ENCODE measurements at places on chromosomes 6 and 20.

DNA sequence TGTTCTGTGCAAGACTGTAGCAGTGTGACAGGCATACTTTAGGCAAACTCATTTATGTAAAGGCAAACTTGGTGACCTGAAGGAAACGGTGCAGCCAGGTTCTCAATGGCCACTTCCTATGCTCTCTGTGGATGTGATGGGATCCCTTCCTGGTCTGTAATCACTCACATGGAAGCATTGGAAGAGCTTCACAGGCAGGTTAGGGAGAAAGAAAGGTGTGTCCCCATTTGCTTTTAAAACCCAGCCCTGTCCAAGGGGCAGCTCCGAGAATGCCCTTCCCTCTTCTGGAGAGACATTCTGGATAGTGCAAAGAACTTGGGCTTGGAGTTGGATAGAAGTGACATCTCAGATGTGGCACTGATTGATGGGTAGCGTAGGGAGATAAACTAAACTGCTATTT is 28.1 kb downstream of the CEP43 start:
- DNase-seq = no peak

DNA sequence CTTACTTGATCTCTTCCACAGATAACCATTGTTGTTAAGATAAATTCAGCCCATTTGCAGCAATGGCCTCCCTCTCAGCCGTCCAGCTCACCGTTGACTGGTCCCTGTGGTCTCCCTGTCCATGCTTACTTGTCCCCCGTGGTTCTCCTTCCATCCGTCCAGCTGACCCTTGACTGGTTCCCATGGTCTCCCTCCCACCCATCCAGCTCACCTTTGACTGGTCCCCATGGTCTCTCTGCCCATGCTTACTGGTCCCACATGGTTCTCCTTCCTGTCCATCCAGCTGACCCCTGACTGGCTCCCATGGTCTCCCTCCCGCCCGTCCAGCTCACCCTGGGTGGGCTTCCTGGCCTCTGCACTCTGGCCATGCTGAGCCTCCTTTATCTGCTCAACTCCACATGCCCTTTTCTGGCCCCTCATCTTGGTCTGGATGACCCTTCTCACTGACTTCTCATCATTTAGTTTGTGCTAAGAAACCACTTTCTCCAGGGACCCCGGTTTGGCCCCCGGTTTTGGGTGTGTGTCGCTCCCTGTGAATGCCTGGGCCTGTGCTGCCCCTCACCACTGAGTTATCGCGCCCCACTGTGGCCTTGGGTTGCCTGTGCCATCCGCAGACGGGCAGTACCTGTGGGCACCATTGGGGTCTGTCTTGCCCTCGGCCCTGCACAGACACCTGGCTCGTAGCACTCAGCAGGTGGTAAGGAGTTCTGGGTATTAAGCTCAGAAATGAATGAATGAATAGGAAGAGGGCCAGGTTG is 146.4 kb downstream of the ERMARD start:
- DNase-seq = no peak

- peak; percentile 51 for DNase-seq
Observed at GRCh38 chr6:129498541-129498940, 211.4 kb downstream of the ARHGAP18 start.

- DNase-seq = no peak
Observed at GRCh38 chr6:86016077-86016476, 373.4 kb upstream of the SYNCRIP start.

- DNase-seq = no peak
Observed at GRCh38 chr6:30349421-30350177, 4.6 kb downstream of the RPP21 start.

DNA sequence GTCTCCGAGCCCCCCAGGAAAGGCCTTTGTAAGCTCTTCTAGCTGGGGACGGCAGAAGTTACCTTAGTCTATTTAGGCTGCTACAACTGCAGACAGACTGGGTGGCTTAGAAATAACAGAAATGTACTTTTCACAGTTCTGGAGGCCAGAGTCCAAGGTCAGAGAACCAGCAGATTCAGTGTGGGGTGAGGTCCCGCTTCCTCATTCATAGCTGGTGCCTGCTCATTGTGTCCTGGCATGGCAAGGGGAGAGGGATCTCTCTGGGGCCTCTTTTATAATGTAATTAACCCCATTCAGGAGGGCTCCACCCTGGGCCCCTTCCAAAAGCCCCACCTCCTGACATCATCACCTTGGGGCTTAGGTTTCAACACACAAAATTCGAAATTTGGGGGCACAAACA is 315.1 kb downstream of the CDH4 start:
- DNase-seq = no peak

DNA sequence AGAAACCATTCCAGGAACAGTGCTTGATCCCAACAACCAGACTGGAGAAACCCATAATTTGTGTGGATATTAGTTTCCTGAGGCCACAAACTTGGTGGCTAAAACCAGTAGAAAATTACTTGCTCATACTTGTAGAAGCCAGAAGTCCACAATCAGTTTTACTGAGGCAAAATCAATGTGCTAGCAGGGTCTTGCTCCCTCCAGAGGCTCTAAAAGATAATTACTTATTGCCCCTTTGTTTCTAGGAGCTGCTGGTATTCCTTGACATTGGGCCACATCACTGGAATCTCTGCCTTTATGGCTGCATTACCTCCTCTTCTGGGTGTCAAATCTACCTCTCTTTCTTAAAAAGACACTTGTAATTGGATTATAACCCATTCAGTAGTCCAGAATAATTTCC is 142.2 kb upstream of the SAMD5 start:
- DNase-seq = no peak

DNA sequence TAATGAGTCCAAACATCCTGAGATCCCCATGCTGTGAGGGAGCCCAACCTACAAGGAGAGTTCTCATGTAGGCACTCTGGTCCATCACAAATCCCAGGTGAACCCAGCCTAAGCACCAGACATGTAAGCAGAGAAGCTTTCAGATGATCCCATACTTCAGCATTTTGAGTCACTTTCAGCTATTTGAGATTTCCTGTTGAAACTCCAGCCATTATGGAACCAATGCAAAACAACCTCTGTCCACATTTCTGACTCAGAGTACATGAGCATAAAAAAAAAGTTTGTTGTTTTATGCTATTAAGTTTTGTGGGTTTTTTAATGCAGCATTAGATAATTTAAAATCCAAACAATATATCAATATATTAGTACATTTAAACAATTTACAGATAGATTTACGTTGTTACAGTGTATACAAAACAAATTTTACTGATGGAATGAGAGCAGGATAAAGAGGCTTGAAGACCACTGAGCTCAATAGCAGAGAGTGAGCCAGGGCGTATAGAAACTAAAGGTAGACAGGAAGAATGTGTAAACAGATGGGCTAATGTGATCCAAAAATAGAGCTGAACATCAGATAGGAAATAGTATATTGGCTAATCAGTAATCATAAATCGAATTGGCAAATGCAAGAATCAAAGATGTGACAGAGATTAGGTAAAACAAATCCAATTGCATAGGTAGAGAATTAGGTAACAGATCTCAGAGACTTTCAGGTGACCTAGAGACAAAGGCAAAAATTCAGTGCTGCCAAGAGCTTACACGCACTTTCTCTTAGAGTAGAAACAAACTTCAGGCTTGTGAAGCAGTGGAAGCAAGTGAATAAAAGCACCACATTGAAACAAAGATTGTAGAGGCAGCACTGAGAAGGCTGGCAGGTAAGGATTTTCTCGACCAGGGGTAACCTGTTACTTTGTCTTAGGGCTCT is 36.2 kb upstream of the PLCB1 start:
- DNase-seq = peak; percentile 38

- peak; percentile 34 for DNase-seq
Observed at GRCh38 chr6:7590918-7591302, 912 bp downstream of the SNRNP48 start.

- no peak for DNase-seq
Observed at GRCh38 chr6:62286470-62286843, 432 bp upstream of the KHDRBS2 start.

- no peak for DNase-seq
Observed at GRCh38 chr6:130713144-130713543, 114.1 kb upstream of the SMLR1 start.

DNA sequence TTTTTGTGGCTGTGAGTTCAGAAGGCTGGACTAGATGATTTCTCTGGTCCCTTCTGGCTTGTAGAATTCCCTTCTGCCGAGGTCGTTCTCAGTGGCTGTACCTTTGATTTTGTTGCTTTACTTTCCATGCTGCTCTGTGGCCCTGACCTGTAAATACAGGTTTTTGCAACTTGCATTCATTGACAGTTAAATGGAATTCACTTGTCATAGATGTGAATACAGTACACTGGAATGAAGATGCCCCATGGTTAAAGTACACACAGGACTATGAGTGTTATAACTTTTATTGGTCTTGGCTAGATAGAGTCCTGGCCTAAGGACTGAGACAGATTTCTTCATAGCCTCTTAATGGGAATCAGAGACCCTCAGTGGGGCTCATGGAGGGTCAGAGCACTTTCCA is 12.9 kb upstream of the EFCAB8 start:
- DNase-seq = no peak

DNA sequence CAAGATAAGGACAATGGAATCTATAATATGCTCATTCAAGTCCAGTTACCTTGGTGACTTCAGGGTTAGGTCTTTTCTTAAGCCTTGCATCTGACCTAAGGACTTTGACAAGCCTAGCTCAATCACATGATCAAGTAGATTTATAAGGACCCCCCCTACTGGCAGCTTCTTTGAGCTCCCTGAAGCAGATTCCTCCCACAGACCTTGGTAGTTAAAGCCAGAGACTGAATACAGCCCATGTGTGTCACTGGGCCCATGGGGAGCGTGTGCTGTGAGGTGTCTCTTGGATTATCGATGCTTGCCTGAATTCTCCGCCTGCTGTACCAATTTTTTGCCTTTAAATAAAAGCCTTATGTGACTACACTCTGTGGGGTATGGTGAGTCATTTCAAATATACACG is 372.7 kb upstream of the RGS17 start:
- no peak for DNase-seq

GRCh38 chr20:45621593-45621992 is 7.9 kb upstream of the WFDC10A start:
- no peak for DNase-seq
